ENCODE measurements at places on chromosomes 16 and 17. TPM values are rescaled to one million over a fixed set of nuclear protein-coding genes. Genes with fewer than 3 reads are reported as not detected.

The KLHL10 gene
- total RNA-seq, result 0.33 TPM

The OR2C1 gene
- not detected for total RNA-seq

The CCDC200 gene
- total RNA-seq, result not detected

The CES4A gene
- total RNA-seq, result 12.6 TPM

The HAS3 gene
- 0.18 TPM for total RNA-seq
